ENCODE measurements at places on chromosomes 3 and 15.
A peak's percentile ranks its signal among the peaks of the same experiment; 100 is the strongest.

GRCh38 chr3:113103588-113103987 is 107.8 kb upstream of the BOC start:
- no peak for DNase-seq

DNA sequence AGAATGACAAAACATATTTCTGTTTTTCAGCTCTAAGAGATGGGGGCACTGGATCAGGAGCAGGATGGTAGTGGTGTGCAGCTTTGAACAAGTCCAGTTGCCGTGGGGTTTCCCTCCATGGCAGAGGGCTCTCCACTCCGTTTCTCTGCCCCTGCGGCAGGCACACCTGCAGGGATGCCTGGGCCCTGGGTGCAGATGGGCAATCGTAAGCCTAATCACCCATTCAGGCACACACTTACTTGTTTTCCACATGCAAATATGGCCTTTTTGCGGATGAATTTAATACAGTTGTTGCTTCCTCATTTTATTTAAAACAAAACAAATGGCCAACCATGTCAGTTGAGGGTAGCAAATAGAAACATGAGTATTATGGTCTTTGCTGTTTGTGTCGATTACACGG is 85.1 kb downstream of the LPP start:
- DNase-seq, result no peak

GRCh38 chr15:33729653-33730052 is 238.6 kb upstream of the CHRM5 start:
- no peak for DNase-seq

DNA sequence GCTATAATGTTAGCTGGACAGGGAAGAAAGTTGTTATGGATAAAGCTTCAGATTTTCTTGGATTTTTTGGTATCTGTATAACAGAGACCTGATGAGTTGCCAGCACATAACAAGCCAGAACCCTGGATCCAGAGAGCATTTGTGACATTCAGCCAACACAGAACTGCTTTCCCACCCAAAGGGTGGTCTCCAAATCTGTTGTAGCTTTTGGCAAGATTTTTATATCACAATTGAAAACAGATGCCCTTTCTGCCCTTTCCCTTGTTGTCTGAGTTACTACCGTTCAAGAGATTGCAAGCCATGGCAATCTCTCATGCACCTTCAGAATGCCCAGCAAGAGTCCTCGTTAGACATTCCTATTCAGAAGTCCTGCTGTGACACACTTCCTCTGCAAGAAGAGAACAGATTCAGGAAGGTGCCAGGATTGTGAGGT is 107.6 kb upstream of the FGF7 start:
- no peak for DNase-seq

- no peak for DNase-seq
Measured at GRCh38 chr3:153219146-153219545, 57.1 kb downstream of the RAP2B start.

DNA sequence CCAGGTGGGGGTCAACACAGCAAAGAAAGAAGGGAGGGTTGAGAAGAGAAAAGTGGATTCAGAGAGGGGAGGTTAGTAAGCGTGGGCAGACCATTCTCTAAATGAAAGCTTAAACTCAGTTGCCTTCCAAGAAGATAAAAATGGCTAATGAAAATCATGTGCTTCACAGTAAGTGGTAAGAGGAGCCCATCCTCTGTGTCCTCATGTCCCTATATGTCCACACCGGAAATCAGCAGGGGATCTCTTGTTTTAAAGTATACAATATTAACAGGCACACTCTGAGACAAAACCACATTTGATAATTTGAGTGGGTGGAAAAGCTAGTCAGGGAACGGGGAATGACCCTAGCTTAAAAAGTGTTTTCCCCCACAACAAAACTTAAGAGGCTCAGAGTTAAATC is 4.4 kb upstream of the FOXP1 start:
- DNase-seq, result no peak

DNA sequence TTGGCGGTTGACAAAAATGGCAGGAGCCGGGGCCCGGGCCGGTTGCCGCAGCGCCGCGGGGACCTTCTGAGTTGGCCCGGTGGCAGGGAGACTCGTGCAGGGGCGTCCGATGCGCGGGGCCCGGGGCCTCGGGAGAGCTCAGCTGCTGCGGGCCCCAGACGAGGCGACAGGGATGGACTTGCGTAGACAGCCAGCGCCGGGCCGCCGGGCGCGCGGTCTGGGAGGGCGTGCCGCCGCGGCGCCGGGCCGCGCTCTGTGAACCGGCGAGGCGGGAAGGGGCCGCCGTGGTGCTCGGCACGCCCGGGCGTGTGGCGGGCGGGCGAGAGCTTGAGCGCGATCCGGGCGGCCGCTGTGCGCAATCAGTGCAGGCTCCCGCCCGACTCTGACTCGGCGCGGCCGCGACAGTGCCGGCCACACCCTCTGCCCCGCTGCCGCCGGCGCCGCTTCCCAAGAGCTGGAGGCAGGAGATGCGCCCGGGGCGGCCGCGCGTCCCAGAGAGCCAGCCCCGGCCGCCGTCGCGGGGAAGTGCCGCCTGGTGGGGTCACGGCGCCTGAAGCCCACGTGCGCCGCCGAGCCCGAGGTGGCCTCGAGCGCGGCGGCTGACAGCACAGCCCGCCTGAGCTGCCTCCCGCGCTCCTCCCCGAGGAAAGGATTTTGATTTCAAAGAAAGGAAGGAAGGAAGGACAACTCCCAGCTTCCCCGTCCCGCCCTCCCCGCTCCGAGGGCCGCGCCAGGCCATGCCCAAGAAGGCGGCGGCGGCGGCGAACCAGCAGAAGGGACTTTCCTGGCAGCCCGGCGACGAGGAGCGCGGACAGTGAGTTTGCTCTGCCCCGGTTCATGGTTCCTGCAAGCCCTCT is 657 bp downstream of the TLNRD1 start:
- no peak for DNase-seq

- no peak for DNase-seq
Measured at GRCh38 chr15:49085696-49086459, 39.6 kb upstream of the SECISBP2L start.

- DNase-seq, result no peak
Measured at GRCh38 chr15:80179025-80179759, 26.4 kb downstream of the FAH start.

- DNase-seq, result no peak
Measured at GRCh38 chr3:153032891-153033290, 129.1 kb upstream of the RAP2B start.

- DNase-seq, result no peak
Measured at GRCh38 chr3:33394403-33395054, 45.7 kb downstream of the UBP1 start.

- DNase-seq, result no peak
Measured at GRCh38 chr3:7275396-7275795, 414.5 kb downstream of the GRM7 start.

DNA sequence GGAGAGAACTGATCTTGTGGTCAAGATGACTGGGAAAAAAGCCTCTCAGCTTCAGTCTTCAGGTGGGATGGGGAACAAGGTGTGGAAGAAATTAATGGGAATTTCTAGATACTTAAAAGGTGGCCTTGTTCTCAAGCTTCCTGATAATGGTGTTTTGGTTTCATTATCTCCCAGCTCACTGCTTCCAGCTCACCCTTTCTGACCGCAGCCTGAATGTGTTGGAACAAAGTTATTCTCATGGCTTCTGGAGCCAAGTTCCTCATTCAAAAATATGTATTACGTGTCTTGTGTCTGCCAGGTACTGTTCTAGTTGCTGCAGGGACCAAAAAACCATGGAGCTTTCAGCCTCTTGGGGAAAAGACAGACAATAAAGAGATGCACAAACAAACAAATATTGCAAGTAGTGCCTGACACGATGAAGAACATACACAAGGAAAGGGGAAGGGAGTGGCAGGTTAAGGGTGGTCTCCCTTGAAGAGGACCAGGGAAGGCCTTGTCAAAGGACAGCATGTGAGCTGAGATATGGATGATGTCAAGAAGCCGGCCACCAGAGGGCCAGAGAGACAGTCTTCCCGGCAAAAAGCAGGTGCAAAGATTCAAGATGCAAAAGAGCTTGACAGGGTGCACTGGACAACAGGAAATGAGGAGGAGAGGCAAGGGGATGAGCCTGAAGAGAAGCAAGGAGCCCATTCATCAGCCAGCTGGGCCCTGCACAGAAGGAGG is 35.5 kb downstream of the ARRDC4 start:
- no peak for DNase-seq

- DNase-seq, result no peak
Measured at GRCh38 chr3:140896997-140897396, 44.6 kb upstream of the SLC25A36 start.

DNA sequence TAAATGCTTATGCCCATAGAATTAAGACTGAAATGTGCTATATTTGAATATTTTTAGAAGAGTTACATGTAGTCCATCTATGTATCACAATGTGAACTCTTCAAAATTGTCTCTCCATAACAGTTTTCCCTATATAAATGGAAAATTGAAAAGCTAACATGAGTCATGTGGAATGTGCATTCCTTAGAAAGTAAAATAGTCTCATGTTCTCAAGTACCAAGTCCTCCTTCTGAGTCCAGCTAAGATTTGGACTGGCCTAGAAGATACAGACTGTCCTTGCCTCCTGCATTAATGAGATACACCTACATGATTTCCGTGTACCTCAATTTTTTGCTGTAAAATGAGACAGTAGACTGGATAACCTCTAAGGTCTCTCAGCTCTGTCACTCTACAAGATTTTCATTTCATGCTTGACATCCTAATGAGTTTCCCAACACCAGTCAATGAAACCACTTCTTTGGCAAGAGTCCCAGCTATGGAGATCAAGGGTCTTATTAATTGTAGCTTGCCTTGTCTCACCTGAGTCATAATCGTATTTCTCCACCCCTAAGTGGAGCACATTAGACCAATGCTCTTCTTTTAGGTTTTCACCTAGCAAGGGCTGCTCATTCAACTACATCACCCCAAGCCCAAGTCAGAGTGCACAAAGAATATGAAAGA is 350.6 kb upstream of the IL12A start:
- DNase-seq, result no peak

- DNase-seq, result no peak
Measured at GRCh38 chr3:78258798-78259197, 1218.9 kb downstream of the ROBO2 start.

DNA sequence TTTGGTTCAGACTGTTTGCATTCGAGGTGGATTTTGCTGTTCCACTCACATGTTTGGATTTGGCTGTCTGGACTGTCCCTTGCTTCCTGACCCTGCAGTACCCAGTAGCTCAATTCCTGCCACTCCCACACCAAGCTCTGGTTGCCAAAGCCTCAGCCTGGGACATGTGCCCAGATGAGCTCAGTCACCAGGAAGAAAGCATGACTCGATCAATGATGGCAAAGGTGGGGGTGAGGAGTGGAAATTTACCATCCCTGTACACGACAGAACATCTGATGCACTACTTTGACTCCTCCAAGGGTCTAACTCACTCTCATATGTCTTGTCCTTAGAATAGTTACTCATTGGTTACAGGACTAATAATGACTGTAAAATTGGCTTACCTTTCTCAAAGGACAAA is 45.2 kb downstream of the ZNF385D start:
- no peak for DNase-seq

DNA sequence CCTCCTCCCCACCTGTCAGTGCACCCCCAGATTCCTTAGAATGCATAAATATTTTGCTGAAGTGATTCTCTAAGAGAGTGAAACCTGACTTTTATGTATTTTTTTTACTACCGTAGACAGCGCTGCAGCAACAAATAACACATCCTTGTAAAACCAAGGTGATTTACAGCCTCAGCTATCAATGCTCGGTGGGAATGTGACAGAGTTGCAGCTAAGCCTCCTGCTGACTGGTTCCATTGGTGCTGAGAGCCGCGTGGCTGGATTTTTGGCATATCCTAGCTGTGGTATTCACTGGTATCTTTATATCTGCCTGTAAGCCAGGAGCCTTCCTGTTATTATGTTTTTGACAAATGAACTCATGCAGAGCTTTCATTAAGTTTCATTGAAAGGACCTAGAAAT is 11.0 kb downstream of the FGD5 start:
- DNase-seq, result no peak

DNA sequence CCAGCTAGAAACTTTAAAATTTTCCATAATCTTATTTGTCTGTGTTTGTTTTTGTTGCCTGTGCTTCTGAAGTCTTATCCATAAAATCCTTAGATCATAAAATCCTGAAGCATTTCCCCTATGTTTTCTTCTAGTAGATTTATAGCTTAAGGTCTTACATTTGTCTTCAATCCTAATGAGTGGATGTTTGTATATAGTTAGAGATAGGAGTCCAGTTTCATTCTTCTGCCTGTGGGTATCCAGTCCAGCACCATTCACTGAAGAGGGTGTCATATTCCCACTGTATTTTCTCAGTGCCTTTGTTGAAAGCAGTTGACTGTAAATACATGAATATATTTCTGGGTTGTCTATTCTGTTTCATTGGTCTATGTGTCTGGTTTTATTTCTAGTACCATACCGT is 44.8 kb upstream of the SPSB4 start:
- DNase-seq, result no peak

GRCh38 chr3:194577986-194578905 is 55.0 kb downstream of the TMEM44 start:
- peak; percentile 41 for DNase-seq

DNA sequence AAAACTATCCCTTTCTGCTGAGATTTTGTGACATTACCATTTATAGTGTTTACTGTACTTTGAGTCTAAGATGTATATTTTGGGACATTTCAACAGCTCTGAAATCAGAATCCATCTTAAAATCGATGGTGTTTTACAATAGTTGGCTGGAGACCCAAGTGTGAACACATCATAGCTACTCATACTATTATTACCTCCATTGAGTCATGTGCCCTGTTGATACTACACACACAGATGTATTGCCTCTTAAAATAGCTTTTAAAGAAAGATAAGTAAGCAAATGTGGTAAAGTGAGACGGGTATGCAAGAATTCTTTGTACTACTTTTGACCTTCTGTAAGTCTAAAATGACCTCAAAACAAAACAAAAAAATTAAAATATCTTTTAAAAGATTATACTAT is 6.7 kb downstream of the LMOD3 start:
- DNase-seq, result no peak

DNA sequence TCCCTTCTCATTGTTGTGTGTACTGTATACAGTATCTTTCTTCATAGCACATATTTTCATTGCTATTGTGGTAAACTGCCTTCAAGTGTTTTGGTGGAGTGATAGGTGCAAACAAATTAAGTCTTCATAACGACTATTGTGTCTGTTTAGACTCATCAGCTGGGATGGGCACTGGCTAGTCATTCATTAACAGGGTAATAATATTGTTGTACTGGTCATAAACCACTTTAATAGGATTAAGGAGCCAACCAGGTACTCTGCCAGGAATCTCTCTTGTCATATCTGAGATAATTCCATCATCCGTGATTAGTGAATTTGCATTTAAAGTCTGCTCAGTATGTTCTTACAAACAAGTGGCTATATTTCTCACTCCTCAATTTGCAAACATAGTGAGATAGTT is 10.2 kb upstream of the TMEM45A start:
- DNase-seq, result no peak

DNA sequence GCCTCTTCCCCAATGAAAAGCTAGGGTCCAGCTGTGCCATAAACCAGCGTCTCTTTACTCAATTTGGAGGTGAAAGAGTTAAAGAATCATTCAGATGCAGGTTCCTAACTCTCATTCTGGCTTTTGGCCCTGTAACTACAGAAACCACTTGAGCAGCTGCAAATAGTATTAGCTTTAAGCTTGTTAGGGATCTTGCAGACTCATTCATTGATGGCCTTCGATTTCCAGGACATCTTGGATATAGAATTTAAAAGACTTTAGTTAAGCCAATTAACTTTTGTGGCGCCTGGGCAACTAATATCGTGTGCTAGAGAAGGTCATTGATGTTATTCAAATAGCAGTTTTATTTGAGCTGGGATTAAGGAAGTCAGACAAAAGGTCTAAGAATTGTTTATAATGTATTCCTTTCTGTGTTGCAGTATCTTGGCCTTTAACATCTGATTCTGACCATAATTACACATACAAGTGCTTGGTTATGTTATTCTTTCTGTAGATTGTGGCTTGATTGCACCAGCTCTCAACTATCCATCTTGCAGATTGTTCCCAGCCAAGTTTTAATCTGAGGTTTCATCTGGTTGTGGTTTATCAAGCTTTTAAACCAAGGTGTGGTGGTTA is 185.3 kb downstream of the CACNA2D3 start:
- DNase-seq, result no peak

All from SIG-M5 (cell line).